ENCODE measurements at places on chromosomes 5 and 9.

- DNase-seq, result no peak
These were observed 54.5 kb upstream of the SEMA6A start for GRCh38 chr5:116629168-116629567.

GRCh38 chr9:134965851-134966250 is 48.1 kb upstream of the FCN1 start:
- no peak for DNase-seq

- DNase-seq, result no peak
These were observed 51.8 kb upstream of the TEX48 start for GRCh38 chr9:114733816-114734215.

- no peak for DNase-seq
These were observed 278.3 kb downstream of the TMEM38B start for GRCh38 chr9:105972466-105973204.

- no peak for DNase-seq
These were observed 1453.3 kb downstream of the MAT2B start for GRCh38 chr5:164958688-164959087.

- no peak for DNase-seq
These were observed 56.0 kb downstream of the PLK2 start for GRCh38 chr5:58403822-58404433.

DNA sequence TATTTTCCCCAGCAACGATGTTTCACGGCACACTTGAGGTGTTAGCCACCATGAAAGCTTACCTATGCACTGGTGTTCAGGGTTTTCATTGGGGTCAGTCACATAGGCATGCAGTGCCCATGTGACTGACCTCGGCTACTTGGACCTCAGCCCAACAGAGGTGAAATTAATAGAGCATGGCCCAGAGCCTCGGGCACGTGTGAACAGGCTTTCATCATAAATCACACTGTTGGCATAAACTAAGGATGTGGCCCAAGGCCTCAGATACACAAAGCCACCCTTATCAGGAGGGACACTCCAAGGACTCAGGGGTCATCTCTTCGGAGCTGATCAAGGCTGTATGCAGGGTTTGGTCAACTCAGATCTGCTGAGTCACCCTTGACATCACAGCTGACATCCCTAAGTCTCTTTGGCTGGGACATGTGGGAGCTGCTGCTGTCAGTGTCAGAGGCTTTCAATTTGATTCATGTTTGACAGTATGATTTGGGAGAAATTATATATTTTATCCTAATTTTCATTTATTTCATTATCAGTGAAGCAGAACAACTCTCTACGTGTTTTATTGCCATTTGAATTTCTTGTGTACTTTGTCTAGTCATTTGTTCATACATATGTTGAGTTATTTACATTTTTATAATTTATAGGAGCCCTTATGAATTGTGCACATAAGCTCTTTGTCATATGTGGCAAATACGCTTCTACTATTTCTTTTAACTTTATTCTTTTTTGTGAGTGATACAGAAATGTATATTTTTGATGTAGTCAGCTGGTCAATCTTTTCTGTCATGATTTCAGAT is 59.7 kb upstream of the ANKRD33B start:
- no peak for DNase-seq

All from CD4-positive, alpha-beta T cell treated with Interleukin-17A for 4 hours (primary cell).